Stimulated activated CD4-positive, alpha-beta T cell treated with anti-CD3 and anti-CD28 coated beads, Interleukin-4, amount 100 ng/mL, for 1 hour (primary cell): ENCODE measurements at places on chromosomes 7 and 10.

- DNase-seq = no peak
Observed at GRCh38 chr7:20238754-20239324, 21.7 kb upstream of the MACC1 start.

DNA sequence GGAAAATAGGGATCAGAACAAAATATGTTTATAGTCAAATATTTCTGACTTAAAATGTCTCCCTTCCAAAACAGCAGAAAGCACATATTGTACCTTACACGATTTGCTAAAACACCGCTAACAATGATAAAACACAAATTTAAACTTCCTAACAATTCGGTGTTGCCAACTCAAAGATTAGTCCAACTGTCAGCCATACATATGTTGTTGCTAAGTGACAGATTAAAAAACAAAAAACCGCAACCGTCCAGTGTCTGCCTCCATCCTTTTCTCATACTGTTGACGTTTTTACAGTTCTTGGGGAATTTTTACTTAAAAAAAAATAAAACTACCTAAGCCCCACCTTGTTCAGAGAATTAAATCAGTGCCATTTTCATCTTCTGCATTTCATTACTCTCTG, 118.0 kb downstream of the RAB11FIP2 start:
- DNase-seq = no peak

DNA sequence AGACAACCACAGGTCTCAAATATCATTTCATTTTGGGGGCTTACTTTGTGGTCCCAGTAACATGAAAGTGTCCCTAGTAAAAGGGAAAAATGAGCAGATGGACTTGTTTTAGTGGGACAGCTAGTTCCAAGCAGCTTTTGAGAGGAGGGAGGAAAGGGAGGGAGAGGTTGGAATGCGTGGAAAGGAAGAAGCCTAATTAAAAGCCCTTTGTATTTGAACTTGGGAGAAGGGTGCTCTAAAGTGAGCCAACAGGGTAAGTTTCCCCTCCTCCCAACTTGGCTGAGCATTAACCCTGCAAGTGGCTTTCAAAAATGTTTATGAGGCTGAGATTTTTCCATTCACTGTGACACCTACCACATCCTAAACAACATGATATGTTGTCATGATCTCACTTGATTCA, 38.8 kb upstream of the LYZL1 start:
- no peak for DNase-seq

DNA sequence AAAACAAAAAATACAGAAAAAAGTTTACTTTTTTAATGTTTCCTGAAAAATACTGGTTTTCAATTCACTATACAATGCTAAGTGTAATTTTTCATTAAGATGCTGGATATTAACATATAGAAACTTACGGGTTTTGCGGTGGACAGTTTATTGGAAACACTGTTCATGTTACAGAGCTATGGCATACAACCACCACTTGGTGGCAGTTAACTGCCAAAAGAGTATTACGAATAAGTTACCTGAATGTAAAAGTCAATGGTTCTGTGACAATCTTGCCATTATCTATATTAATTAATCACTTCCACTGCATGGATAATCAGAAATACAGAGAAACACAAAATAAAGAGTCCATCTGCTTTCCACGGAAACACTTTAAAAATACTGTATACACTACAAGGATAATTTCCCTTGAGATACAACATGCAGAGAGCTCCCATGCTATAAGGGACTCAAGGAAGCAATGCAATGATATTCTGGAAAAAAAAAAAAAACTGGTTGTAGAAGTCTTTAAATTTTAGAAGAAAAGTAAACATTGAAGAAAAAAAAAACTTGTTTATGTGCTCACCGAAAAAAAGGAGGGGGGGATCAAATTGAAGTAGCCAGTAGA, 97.0 kb downstream of the TPK1 start:
- DNase-seq = no peak

GRCh38 chr10:89373916-89374711, 3.7 kb upstream of the IFIT1B start:
- DNase-seq = no peak

DNA sequence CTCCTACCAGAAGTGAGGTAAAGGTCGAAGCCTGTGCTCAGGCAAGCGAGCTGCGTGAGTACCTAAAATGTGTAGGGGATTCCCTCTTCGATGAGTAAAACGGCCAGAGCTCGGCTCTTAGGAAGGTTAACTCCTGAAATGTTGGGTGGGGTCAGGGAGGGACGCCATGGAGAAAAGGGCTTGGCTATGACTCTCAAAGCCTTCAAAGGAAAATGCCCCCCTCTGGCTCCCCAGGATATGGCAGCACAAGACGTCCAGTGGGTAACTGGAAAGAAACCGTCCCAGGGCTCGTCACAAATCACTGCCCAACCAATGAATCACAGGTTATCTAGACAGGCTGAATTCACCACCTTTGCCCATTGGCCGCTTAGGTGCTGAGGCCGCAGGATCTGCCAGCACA, 58.0 kb downstream of the CALML3 start:
- DNase-seq = no peak

GRCh38 chr7:31106303-31107105, 54.4 kb downstream of the ADCYAP1R1 start:
- no peak for DNase-seq

GRCh38 chr7:140640060-140640637, 464 bp downstream of the DENND2A start:
- peak; percentile 14 for DNase-seq

GRCh38 chr10:123807444-123808035, 84.1 kb downstream of the CPXM2 start:
- no peak for DNase-seq

DNA sequence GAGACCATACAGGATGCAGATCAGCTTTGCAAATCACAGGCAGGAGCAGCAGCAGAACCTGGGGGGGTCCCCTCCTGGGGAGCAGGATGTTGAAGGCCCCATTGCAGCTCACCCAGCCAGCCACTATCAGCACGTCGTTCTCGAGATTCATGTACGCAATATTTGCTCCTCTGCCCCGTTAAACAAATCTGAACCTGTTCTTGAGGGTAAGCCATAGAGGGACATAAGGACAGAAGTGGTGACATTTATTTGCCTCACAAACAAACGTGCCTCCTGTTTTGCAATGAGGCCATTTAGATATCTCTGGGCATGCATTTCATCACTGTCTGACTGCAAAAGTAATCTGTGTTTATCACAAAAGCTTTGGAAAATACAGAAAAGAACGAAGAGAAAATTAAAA, 87.3 kb upstream of the BAIAP2L1 start:
- DNase-seq = no peak

GRCh38 chr10:51620131-51620530, 79.3 kb downstream of the CSTF2T start:
- DNase-seq = no peak

GRCh38 chr10:79487296-79488194, 24.8 kb upstream of the EIF5AL1 start:
- peak; percentile 5 for DNase-seq

GRCh38 chr7:119988401-119988800, 284.6 kb upstream of the KCND2 start:
- no peak for DNase-seq

- no peak for DNase-seq
Observed at GRCh38 chr7:83684928-83685327, 36.0 kb upstream of the SEMA3E start.

DNA sequence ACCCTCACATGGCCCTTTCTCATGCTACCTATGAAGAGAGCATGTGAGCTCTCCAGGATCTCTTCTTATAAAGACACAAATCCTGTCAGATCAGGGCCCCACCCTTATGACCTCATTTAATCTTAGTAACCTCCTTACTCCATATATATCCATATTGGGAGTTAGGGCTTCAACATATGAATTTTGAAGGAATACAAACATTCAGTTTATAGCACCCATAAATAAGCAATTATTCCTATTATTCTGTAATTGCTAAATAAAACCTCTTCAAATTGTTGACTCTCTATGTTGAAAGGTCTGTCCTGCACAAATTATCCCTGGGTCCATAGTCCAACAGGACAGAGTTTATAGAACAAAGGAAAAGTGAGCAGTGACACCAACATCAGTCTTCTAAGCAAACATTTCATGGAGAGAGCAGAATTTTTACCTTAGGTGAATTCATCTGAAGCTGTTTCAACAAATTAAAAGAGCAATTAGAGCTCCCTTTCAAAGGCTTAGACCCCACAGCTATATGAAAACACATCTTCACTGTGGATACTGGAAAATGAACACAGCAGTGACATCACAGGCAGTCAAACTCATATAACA, 12.2 kb downstream of the DOCK4 start:
- no peak for DNase-seq

DNA sequence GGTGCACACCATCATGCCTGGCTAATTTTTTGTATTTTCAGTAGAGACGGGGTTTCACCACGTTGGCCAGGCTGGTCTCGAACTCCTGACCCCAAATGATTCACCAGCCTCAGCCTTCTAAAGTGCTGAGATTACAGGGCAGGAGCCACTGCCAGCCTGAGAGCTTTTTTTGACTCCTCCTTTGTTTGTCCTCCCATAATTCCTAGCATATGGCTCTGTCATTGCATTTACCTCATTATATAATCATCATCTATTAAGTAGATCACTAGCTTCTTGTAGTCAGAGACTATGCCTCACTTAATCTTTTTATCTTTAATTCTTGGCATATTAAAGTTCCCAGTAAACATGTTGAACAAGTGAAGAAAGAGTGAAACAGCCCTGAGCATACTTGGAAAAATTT, 82.1 kb downstream of the CPEB3 start:
- DNase-seq = no peak

- no peak for DNase-seq
Observed at GRCh38 chr10:12259988-12260387, 64.0 kb downstream of the CDC123 start.

DNA sequence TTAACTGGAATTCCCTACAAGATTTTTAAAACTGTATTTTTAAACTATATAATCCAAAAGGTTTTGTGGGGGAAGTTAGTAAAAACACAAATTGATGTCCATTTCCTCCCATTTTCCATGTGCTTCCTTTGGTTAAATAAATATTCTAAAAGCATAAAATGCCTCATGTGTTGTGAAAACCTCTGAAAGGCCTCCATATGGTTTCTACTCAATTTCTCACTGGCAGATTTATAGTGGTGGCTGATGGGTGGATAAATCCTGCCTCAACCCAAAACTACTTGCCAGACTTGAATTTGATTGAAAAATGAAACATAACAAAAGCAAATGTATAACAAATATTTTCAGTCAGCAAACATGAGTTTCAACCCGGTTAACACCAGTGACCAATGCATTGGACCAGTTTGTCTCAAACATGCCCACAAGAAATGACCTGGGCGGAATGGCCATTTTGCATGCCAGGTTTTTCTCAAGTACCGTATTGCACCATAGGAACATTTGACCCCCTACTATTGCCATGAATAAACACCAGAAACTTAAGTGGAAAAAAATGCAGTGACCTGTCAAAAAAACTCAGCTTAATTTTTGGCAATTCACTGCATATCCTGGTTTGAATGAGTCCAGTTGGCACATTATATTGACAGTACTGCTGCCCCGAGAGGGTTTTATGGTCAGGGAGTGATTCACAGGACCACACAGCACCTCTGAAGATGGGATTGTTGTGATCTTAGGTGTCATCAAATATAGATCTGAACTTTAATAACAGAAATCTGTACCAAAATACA, 454.6 kb upstream of the ANKRD30A start:
- DNase-seq = no peak

DNA sequence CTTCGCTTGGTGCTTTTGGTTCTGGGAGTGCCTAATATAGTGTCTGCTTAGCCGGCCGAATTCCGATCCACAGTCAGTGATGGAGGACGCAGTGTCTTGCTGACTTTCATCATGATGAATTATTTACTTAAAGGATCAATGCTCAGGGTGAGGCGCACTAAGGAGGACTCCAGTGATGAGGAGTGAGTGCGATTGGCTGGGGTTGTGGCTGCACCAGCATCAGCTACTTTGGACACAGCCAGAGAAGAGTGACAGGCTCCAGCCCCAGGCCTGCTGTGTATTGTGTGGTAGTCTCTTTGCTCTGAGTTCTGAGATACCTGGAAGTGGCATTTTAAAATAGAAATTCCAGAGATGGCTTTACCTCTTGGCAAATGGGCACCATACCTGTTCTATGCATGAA, 73.3 kb upstream of the ANLN start:
- DNase-seq = no peak

GRCh38 chr10:104041891-104042535, 43.7 kb downstream of the COL17A1 start:
- no peak for DNase-seq

DNA sequence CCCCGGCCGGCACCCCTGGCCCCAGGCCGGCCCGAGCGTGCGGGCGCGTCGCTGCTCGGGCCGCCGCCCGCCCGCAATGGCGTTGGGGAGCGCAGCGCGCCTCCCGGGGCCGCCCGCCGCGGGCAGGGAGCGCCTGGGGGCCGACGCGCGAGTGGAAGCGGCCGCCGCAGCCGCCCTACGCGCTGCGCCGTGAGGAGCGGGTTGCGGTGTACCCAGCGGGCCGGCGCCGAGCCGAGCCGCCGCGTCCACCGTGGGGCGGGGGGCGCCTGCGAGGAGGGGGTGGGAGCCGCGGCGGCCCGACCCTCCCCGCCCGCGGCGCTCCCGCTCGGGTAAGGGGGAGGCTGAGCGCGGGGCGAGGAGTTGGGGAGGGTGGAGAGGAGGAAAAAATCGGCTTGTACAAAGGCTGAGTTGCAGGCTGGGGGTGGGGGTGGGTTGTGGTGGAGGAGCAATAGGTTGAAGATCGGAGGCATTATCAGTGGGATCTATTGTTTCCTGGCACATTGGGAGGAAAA, 473 bp downstream of the PPP1R9A start:
- no peak for DNase-seq

DNA sequence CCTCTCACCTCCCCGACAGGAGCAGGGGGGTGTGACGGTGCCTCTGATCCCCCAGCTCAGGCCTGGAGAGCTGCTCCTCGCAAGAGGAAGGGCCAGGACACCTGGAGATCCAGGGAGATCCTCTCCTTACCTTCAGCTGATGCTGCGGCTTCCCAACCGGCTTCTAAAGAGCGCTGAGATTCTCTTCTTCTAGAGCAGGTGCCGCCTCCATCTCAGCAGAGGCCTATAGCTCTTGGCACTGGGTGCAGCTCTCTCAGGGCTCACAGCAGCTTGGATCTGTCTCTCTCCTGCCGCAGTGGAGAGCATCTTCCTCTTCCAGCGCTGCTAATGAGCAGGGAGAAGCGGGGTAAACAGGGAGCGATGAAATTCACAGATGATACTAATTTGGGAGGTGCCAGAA, 189.6 kb upstream of the PLXNA4 start:
- DNase-seq = no peak

DNA sequence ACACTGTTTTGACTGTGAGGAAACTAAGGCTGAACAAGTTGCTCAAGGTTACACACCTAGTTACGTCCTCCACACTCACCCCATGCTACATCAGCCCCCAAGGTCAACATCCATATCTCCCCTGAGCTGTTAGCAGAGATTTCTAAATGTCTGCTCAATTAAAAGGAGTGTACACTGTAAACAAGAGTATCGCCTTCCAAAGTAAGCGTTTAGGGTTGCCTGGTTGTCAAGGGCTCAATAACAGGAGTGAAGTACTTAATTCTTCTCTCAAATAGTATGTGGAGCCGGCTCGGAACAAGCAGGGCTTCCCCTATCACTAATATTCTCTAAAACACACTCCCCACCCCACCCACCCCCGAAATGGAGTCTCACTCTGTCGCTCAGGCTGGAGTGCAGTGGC, 412.8 kb upstream of the GALNT17 start:
- no peak for DNase-seq

GRCh38 chr7:121873289-121874194, 581 bp downstream of the PTPRZ1 start:
- DNase-seq = no peak

GRCh38 chr7:157926107-157926506, 589.3 kb downstream of the DNAJB6 start:
- no peak for DNase-seq

GRCh38 chr7:129332254-129333035, 101.8 kb upstream of the STRIP2 start:
- no peak for DNase-seq

- no peak for DNase-seq
Observed at GRCh38 chr10:72264536-72264935, 9.2 kb upstream of the DDIT4 start.
